Glutamatergic neuron (in vitro differentiated cells): ENCODE measurements at places on chromosomes 6 and 20.

GRCh38 chr20:9608639-9609340 lies 94.4 kb downstream of the LAMP5 start:
- no peak overlapping the region for H3K4me3 ChIP-seq
- H3K27ac ChIP-seq: no peak overlapping the region
- H3K4me1 ChIP-seq: no peaks in the 10 kb centered on the region
- no peaks in the 10 kb centered on the region for H3K36me3 ChIP-seq
- no peak for DNase-seq
- H3K27me3 ChIP-seq: no peaks in the 10 kb centered on the region

DNA sequence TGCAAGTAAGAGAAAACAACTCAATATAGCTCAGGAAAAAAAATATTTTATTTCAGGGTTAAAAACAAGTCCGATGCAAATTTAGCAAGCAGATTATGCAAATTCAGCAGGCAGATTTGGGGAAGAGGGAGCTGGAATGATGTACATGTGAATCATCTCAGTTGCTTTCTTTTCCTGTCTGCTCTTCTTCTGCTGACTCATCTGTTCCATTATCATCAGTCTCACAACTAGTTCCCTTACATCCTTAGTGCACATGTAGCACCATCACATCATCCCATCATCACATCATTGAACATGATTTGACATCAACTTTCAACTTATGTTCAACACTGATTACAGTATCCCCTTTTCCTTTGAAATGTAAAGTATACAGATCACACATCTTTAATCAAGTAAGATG lies 11.5 kb upstream of the DEFB113 start:
- no peaks in the 10 kb centered on the region for H3K27me3 ChIP-seq
- peaks cover 7% of the 10 kb centered on the region for H3K4me1 ChIP-seq
- H3K4me3 ChIP-seq: no peak overlapping the region
- DNase-seq: no peak

DNA sequence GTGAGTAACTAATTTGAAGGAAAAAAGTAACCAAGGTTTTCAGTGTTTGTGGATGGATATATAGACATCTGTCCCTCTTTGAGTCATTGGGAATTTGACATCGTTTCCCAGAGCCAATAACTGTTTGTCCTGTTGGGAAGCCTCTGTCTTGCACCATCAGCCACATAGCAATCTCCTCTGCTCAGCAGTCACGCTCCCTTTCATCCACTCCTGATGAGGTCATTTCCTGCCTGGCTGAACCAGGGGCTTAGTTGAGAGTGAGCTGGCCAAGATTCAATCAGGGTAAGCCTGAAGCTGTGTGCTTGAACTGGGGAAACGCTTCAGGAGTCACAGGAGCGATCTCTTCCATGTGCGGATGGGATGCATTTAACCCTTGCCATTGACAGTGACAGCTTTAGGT lies 121.5 kb upstream of the FOXQ1 start:
- H3K4me1 ChIP-seq: no peaks in the 10 kb centered on the region
- H3K27ac ChIP-seq: no peak overlapping the region
- DNase-seq: no peak
- peaks cover 6% of the 10 kb centered on the region for H3K36me3 ChIP-seq
- H3K27me3 ChIP-seq: no peaks in the 10 kb centered on the region
- H3K4me3 ChIP-seq: no peak overlapping the region

DNA sequence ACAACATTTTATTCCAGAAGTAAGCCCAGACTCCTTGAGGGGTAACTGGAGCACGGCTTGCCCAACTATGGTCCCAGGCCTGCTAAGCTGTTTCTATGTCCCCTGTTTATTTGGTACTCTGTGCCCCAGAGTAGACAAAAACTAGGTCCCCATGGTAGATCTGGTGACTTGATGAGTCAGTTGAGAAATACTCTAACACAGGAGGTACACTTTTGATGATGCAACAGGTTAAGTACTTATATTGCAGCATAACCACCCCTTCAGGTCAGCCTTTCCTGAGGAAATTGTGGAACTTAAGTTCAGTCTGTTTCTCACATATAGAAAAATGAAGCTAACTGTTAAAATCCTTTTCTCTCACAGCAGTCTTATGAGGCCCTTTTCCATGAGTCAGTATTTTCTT lies 19.6 kb downstream of the TTPAL start:
- no peaks in the 10 kb centered on the region for H3K36me3 ChIP-seq
- no peak for DNase-seq
- H3K27ac ChIP-seq: no peak overlapping the region
- H3K27me3 ChIP-seq: no peaks in the 10 kb centered on the region

- H3K4me3 ChIP-seq: no peak overlapping the region
- H3K36me3 ChIP-seq: no peaks in the 10 kb centered on the region
- H3K27ac ChIP-seq: no peak overlapping the region
- DNase-seq: no peak
Observed at GRCh38 chr6:74610352-74610751, 595.5 kb downstream of the COL12A1 start.
